Endothelial cell (in vitro differentiated cells): ENCODE measurements at places on chromosomes 5 and 9.

GRCh38 chr9:1414711-1415131 is 364.6 kb downstream of the DMRT2 start:
- no peak for DNase-seq

- DNase-seq: no peak
These were observed 64.2 kb upstream of the OLFM1 start for GRCh38 chr9:135023088-135023785.

GRCh38 chr5:6632324-6632887 is 438 bp downstream of the NSUN2 start:
- no peak for DNase-seq

GRCh38 chr5:116303340-116303739 is 218.5 kb downstream of the COMMD10 start:
- no peak for DNase-seq

DNA sequence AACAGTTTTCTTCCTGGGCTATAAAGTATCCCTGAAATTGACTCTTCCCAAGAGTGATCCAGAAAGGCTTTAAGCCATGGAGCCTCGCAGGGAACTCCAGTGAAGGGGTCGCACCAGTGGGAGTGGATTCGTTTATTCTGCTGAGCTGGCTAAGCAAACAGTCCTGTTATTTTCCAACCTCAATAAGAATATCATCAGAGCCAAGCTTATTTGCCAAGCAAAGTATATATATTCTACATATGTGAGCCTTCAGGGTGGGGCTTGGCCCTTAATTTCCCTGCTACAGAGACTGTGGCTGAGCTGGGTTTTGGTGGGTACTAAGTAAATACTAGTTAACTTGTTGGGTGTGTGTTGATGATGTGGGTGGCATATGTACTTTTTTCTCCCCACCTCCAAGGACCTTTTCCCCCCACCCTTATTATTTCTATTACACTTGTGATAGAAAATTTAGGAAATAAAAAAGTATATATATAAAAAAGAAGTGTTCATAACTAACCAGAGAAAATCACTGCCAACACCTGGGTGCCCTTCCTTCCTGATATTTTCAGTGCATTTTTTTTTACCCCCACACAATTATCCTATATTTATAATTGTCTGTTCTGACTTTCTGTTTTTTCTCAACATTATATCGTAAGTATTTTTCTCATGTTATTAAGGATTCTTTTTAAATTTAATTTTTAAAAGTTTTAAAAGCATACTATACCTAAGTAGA is 5.3 kb downstream of the GSN start:
- no peak for DNase-seq

- DNase-seq: no peak
These were observed 555.6 kb downstream of the PRR16 start for GRCh38 chr5:121019734-121020133.

DNA sequence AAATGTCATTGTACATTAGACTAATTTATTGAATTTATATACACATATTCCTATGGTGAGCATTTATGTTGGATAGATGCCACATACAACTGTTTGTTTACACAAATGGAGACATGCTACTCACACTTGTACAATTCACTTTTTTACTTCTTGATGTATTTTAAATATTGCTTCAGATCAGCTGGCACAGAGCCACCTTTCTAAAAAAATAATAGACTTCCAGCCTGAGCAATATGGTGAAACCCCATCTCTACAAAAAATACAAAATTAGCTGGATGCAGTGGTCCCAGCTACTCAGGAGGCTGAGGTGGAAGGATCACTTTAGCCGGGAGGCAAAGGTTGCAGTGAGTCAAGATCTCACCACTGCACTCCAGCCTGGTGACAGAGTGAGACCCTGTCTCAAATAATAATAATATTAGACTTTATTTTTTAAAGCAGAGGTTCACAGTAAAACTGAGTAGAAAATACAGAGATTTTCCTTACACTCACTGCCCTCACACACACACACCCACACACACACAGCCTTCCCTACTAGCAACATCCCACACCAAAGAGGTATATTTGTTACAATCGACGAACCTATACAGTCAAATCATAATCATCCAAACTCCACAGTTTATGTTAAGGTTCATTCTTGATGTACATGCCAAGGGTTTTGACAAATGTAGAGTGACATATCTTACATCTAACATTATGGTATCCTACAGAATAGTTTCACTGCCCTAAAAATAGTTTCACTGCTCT is 16.5 kb upstream of the ADRB2 start:
- no peak for DNase-seq

DNA sequence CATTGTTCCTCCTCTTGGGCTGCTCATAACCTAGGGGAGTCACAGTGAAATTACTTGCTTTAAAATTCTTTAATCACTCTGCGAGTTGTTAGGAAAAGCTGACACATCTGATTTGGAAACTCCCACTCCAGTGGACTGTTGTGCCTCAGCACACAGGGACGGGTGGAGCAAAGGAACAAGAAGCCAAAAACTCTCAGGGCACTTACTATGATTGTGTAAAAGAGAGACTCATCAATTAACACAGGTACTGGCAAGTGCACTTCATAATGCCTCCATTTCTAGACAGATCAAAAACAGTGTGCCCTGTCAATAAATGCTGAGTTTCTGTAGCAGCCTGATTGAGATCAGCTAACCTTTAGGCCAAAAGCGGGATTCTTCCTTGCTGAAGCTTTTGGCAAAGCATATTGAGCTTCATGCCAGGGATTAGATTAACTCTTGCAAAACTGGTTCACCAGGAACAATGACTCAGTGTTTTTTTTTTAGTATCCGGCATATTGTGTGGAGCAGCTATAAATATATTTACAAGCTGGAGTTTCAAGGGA is 55.9 kb downstream of the TMC1 start:
- no peak for DNase-seq

DNA sequence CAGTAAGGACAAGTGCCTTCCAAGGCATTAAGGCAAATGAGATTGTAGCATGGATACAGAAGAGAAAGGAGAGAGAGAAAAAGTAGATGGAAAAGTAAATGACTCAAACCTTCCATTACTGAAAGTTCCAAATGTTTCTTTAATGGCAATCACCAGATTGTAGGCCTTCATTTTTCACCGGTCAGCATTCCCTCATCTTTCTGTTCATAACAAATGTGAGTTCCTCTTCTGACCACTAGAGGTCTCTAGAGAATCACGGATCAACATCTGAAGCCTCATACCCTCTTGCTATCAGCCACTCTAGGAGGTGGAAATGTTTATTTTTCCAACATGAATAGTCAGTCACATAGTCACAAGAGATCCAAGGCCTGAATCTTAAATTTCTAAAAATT is 73.6 kb upstream of the RPS23 start:
- DNase-seq: no peak

DNA sequence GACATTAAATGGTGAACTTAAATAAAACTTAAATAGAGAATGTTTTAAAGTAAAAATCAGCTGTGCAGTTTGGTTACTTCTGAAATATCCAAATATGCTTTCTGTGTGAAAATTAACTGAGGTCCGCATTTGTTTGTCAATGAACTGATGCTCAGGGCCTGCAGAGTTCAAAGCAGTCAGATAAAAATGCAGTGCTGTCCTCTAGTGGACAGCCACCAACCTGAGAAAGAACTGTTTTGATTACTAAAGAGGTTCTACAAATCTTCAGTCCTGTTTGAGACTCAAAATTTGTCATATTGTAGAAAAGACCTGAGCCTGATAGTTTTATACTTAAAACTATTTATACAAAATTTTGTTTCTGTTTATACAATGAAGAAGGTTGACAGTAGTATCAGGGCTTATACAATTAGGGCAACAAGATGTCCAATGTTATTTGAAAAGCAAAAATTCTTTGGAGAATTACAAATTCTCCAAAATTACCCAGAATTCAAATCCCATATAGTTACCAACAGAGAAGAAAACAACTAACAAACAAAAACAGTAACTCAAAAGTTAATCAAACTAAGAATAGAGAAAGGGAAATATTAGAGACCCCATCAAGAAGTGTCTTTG is 232.3 kb upstream of the TBCA start:
- DNase-seq: peak; percentile 30

DNA sequence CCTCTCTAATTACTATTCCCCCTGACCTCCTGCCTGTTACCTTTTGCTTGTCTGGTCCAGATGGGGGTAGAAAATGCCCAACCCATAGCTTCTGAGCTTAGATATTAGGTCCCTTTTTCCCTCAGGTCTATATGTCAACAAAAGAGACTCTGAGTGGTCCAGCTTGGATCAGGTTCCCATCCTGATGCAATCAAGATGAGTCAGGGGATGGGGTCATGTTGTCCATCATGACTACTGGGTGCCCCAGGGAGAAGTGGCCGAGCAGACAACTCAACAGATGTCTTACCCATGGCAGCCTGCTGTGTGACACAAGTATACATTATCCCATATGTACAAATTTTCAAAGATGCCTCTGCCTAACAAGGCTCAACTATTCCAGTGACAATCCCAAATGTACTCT is 9.1 kb upstream of the ANKH start:
- no peak for DNase-seq

DNA sequence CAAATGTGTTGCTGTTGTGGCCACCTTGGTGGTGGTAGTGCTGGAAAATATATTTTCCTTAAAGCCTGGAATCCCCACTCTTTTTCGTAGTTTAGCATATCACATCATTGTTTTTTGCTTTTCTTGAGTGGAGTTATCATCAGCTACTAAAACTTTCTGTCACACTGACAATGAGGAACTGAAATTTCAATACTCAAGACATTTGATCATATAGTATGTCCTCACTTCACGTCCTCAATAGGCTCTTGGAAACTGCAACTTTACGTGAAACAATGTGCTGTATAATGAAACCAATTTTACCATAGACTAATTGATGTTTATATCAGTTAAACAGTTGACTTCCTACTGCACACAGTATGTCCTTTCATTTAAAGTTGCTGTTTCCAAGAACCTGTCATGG is 265.8 kb downstream of the ADGRV1 start:
- DNase-seq: no peak
